A673 (cell line): ENCODE measurements at places on chromosomes 13 and 19. TPM values are rescaled to one million over a fixed set of nuclear protein-coding genes. Genes with fewer than 3 reads are reported as not detected.

Gene SH3GL1
- total RNA-seq: 100 and 108 TPM in 2 replicates

Gene ACTL9
- total RNA-seq: not detected in 2 replicates

Gene KMT5C
- total RNA-seq: 19.7 and 24.1 TPM in 2 replicates

Gene KLK1
- total RNA-seq: 0.68 TPM in 1 of 2 replicates, not detected in the other

Gene PEG3
- 282 and 353 TPM in 2 replicates for total RNA-seq

Gene CGB3
- total RNA-seq: not detected in 2 replicates

Gene PCP2
- not detected in 2 replicates for total RNA-seq
